ENCODE measurements at places on chromosomes 6 and 20.

- DNase-seq, result no peak
Measured at GRCh38 chr6:24757611-24758010, 17.1 kb upstream of the GMNN start.

DNA sequence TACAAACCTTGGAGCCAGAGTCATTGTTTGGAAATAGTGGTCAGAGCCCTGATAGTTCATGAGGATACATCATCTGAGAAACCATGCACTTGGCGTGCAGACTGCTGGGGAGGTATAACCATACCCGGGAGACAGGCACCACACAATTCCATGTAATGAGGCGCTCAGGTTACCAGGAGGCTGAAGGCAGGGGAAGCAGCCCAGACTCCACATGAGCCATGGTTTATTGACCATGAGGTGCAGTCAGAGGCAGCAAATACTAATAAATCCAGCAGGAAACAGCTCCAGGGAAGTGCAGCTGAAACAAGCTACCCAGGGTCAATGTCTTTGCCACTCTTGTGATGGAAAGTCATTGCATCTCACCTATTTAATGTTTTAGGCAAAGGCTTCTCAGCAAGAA lies 156.0 kb downstream of the TBC1D7 start:
- no peak for DNase-seq

DNA sequence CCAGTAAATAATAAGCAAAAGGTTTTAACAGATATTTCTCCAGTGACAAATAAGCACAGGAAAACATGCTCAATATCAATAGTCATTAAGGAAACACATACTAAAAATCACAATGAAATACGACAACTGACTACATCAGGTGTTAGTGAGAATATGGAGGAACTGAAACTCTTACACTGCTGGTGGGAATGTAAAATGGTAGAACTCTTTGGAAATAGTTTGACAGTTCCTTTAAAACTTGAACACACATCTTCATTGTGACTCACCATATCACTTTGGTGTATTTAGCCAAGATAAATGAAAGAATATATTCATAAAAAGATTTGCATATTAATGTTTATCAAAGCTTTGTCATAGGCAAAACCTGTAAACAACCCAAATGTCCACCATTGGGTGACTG lies 11.3 kb upstream of the MAP3K5 start:
- no peak for DNase-seq

DNA sequence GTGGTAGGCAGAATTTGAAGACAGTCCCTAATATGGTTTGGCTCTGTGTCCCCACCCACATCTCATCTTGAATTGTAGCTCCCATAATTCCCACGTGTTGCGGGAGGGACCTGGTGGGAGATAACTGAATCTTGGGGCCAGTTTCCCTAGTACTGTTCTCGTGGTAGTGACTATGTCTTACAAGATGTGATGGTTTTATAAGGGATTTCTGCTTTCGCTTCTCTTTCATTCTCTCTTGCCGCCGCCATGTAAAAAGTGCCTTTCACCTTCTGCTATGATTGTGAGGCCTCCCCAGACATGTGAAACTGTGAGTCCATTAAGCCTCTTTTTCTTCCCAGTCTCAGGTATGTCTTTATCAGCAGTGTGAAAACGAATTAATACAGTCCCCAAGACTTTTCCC lies 103.4 kb downstream of the PDE10A start:
- DNase-seq, result no peak

DNA sequence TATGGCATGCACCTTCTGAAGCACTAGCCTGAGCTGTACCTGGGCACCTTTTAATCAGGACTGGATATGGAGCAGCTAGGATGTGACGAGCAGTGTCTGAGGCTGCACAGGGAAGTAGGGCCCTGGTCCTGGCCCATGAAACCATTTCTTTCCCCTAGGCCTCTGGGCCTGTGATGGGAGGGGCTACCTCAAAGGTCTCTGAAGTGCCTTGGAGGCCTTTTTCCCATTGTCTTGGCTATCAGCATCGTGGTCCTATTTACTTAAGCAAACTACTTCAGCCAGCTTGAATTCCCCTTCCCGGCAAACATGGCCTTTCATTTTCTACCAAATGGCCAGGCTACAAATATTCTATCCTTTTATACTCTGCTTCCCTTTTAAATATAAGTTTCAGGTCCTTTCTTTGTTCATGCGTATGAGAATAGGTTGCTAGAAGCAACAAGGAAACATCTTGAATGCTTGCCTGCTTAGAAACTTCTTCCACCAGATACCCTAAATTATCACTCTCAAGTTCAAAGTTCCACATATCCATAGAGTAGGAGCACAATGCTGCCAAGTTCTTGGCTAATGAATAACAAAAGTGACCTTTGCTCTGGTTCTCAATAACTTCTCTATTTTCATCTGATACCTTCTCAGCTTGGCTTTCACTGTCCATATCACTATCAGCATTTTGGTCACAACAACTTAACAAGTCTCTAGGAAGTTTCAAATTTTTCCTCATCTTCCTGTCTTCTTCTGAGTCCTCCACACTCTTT lies 673.1 kb downstream of the HTR1B start:
- no peak for DNase-seq

DNA sequence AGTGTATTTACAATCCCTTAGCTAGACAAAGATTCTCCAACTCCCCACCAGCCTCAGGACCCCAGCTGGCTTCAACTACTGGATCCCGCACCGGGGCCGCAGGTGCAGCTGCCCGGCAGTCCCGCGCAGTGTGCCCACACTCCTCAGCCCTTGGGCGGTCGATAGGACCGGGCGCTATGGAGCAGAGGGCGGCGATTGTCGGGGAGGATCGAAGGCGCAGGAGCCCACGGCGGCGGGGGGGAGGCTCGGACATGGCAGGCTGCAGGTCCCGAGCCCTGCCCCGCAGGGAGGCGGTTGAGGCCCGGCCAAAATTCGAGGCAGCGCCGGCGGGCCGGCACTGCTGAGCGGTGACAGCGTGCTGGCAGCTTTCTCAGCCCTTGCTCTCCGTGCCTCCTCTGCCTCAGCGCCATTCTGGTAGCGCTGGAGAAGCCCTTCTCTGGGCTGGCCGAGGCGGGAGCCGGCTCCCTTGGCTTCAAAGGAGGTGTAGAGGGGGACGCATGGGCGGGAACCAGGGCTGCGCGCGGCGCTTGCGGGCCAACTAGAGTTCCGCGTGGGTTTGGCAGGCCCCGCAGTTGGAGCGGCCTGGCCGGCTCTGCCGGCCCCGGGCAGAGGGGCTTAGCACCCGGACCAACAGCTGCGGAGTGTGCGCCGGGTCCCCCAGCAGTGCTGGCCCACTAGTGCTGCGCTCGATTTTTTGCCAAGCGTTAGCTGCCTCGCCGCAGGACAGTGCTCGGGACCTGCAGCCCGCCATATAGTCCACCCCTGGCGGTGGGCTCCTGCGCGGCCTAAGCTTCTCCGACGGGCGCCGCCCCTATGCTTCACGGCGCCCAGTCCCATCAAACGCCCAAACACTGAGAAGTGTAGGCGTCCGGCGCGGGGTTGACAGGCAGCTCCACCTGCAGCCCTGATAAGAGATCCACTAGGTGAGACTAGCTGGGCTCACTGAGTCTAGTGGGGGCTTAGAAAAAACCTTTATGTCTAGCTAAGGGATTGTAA lies 32.4 kb upstream of the KIF13A start:
- no peak for DNase-seq

DNA sequence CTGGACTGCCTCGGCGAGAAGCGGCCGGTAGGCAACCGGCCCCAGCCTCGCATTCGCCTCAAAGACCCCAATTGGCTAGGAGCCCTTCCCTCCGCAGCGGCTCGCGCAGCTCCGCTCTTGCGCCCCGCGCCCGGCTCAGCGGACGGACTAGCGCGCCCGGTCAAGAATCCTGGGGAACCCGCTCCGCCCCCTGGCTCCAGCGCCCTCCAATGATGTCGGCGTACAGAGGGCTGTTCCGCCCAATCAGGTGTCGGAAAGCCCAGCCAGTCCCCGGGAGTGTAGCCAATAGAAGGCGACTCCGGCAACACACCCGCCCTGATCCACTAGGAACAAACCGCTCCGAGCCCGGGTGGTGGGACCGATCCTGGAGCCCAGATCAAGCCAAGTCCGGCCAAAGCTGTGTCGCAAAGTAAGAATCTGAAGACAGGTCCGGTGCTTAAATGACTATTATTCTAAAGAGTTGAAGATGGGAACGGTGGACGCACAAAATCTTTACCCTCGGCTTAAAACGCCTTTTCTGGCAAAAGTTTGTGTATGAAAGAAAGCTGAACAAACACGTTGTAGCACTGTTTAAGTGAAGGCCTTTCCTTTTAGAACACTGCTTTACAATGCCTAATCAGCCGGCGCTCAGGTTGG lies 132.2 kb downstream of the OGFRL1 start:
- no peak for DNase-seq

- DNase-seq, result no peak
Measured at GRCh38 chr20:36815454-36816091, 42.0 kb upstream of the DSN1 start.

DNA sequence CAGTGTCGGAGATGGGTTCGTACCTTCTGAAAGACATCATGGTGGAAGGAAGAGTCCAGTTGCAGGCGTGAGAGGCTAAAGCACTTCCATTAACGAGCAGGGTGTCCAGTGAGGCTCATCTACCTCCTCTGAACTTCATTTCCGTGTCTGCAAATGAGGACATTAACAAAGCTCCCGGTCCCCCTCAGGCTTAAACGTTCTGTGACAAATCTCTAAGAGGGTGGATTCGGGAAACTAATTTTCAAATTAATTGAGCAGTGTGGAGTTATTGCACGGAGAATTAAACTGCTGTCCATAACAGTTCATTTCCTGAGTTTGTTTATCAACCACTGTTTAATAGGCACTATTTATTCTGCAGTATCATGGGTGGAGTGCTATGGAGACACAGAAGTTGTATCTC lies 68.2 kb downstream of the TRMT6 start:
- no peak for DNase-seq

GRCh38 chr6:43078691-43079090 lies 2.6 kb downstream of the PTK7 start:
- no peak for DNase-seq

DNA sequence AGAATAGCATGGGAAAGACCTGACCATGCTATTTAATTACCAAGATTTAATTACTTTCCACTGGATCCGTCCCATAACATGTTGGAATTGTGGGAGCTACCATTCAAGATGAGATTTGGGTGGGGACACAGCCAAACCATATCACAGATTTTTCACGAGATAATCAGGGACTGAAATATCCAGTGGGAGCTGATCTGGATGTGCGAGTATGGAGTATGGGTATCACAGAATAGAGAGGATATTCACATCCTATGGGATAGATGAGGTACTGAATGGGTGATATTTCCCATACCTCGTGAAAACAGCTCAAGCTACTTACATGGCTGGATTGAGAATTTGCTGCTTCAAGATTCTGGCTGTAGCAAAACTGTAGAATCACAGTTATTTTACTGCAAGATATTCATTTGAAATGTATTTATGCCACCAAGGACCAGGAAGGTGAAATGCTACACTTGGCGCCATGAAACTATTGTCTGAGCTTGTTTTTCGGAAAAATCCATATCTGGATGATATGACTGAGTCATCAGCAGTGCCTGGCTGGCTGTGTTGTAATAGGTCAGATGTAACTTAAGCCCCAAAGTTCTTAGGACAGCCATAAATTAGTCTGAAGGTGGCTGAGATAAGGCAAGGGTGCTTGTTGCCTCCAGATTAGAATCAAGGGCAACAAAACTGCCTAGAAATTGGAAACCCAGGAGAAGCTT lies 29.8 kb downstream of the KCNS1 start:
- no peak for DNase-seq

GRCh38 chr6:41200901-41201763 lies at the start of gene TREML2:
Gene TREML2, minus strand, starts transcription at chr6:41201149. Its CDS starts 141 bp downstream, at chr6:41201008.
- peak; percentile 53 for DNase-seq

DNA sequence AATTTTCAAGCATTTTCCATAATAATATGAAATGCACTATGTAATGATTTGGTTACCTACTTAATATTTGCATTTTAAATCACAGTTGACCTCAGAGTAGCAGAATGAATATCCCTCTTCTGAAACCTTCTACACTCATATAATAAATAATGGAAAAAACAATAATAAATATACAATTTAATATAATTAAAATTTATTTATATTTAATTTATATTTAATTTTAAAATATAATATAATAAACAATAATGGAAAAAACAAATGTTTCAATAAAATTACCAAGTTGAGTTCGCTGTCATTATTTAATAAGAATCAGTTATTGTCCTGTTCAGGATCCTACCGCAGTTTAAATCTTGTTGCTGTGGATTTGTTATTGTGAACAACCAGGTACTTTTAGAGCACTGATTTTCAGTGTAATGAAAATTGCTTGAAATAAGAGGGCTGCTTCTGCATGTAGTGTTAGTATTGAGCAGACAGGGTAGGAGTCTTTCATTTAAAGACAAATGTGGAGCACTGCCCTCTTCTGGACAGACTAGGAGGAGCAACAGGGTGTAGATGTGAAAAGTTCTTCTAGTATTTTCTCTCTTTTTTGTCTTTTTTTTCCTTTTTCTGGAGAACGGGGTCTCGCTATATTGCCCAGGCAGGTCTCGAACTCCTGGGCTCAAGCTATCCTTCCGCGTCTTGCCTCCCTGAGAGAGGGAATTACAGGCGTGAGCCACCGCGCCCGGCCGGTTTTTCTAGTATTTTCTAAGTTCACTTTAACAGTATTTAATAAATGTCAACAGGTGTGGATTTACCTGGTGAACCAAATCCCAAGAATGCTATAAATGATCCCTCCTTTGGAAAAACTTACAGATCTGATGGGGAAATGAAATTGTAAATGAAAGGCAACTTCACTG lies 13.6 kb downstream of the TRAPPC3L start:
- peak; percentile 72 for DNase-seq

- DNase-seq, result no peak
Measured at GRCh38 chr6:15658181-15658744, 4.6 kb downstream of the DTNBP1 start.

- DNase-seq, result no peak
Measured at GRCh38 chr6:44038543-44039065, 88.6 kb downstream of the MRPL14 start.

GRCh38 chr6:55953335-55953734 lies 77.9 kb upstream of the BMP5 start:
- no peak for DNase-seq

DNA sequence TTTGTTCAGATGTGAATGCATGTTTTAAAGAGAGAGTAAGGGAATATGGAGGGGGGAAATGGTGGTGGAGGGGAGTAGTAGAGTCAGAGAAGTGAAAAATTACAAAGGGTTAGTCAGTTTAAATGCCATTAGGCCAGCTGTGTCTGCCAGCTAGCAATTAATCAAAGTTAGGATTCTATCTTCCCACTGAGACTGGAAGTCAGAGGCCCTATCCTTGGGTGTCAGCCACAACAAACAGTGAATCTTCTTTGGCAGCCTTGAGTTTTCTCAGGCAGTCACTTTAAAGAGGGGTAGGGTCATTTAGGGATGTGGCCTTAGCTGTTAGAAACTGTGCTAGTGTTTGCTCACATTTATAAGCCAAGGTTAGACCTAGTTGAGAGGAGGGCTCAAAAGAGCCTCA lies 120.5 kb upstream of the BTBD3 start:
- no peak for DNase-seq

DNA sequence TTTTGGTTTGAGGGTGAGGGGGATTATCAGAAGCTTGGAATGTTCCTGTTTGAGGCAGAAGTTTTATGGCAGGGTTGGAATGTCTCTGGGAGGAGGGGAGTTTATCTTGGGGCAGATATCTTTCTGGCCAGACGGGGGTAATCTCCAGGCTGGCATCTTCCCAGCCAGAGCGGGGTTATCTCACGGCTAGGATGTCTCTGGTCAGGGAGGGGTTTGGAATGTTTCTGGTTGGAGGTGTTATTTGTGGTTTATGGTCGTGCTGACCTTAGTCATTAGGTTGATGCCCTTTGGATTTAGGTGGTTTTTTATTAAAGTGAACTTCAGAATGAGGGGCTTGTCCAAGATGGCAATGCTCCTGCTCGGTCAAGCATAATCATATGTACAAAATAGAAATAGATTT lies 14.8 kb downstream of the PGK2 start:
- DNase-seq, result no peak

Data from RPMI8226 (cell line).